Osteocyte (in vitro differentiated cells): ENCODE measurements at places on chromosomes 5 and 9. TPM values are rescaled to one million over a fixed set of nuclear protein-coding genes. Genes with fewer than 3 reads are reported as not detected.

The ACSL6 gene
- total RNA-seq: not detected in 2 replicates

The PHF24 gene
- not detected in 2 replicates for total RNA-seq

The BRINP1 gene
- 0.16 and 0.21 TPM in 2 replicates for total RNA-seq

The PGM5 gene
- not detected in 2 replicates for total RNA-seq

The EQTN gene
- total RNA-seq: not detected in 2 replicates

The LIX1 gene
- total RNA-seq: 0.26 and 0.48 TPM in 2 replicates

The OTULINL gene
- 0.73 and 1.3 TPM in 2 replicates for total RNA-seq

The RASEF gene
- total RNA-seq: not detected in 2 replicates

The ENG gene
- 140 and 143 TPM in 2 replicates for total RNA-seq

The PCDHA4 gene
- 12.2 and 12.8 TPM in 2 replicates for total RNA-seq

The PCSK1 gene
- not detected in 2 replicates for total RNA-seq

The CDKN2B-AS1 gene
- 4.0 and 5.2 TPM in 2 replicates for total RNA-seq

The ICE1 gene
- 27.0 and 27.7 TPM in 2 replicates for total RNA-seq

The ADGRV1 gene
- total RNA-seq: 0.89 and 0.99 TPM in 2 replicates

The SHLD3 gene
- 2.4 and 3.8 TPM in 2 replicates for total RNA-seq

The BAG1 gene
- 64.5 and 73.9 TPM in 2 replicates for total RNA-seq

The SCGB3A2 gene
- total RNA-seq: not detected in 2 replicates

The SPATA6L gene
- 1.2 and 1.9 TPM in 2 replicates for total RNA-seq

The ESM1 gene
- total RNA-seq: 0.35 and 0.73 TPM in 2 replicates

The MEGF9 gene
- 21.4 and 21.9 TPM in 2 replicates for total RNA-seq

The CNTLN gene
- total RNA-seq: 13.6 and 14.6 TPM in 2 replicates

The CA9 gene
- total RNA-seq: not detected in 2 replicates

The PCDHA12 gene
- 9.1 and 12.4 TPM in 2 replicates for total RNA-seq

The PTGS1 gene
- total RNA-seq: 2.5 and 3.1 TPM in 2 replicates

The FKBP15 gene
- 30.8 and 31.9 TPM in 2 replicates for total RNA-seq

The FBP2 gene
- not detected in 2 replicates for total RNA-seq

The COL23A1 gene
- total RNA-seq: not detected in 2 replicates

The NPDC1 gene
- total RNA-seq: 84.4 and 91.0 TPM in 2 replicates

The NUTM2G gene
- total RNA-seq: 0.13 TPM in 1 of 2 replicates, not detected in the other

The GFI1B gene
- not detected in 2 replicates for total RNA-seq

The FGF1 gene
- 0.73 and 1.5 TPM in 2 replicates for total RNA-seq

The CARD9 gene
- 0.89 and 0.94 TPM in 2 replicates for total RNA-seq
